ENCODE measurements at places on chromosomes 2 and 18.

- DNase-seq, result no peak
These were observed 418.2 kb upstream of the ZEB2 start for GRCh38 chr2:144937910-144938709.

DNA sequence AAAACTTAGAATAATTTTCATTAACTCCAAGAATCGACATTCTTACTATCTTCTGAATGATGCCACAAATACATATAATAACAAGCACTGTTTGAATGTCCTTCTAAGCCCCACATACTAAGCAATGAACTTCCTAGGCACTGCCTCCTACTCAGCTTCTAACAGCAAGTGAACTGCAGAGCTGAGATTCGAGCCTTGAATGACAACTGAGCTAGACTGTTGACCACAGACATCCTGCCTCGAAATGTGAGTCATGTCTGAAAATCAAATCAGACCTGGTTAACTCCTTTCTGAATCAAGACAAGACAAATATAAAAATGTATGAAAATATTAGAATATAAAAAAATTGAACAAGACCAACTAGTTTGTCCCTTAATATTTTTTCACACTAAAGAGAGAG is 108.1 kb downstream of the MYT1L start:
- DNase-seq, result no peak

DNA sequence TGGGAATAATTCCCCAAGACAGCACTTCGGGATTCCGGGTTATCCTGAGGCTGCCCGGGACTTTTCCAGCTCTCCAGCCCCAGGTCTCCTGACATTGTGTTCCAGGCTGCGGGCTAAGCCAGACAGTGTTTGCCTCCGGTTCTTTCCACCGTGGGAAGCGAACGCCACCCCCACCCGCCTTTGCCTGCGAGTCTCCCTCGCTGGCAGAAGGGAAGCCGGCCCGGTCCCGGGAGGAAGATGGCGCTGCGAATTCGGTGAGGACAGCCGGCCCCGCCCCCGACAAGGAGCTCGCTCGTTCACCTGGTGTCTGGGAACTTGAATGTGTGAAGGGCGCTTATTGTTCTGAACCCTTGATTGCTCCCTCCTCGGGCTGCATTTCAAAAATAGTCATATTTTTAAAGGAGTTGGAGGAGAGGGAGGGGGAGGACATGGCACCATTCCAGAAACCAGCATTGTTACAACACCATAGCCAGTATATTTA is 2.9 kb downstream of the LRATD1 start:
- DNase-seq, result peak; percentile 28

DNA sequence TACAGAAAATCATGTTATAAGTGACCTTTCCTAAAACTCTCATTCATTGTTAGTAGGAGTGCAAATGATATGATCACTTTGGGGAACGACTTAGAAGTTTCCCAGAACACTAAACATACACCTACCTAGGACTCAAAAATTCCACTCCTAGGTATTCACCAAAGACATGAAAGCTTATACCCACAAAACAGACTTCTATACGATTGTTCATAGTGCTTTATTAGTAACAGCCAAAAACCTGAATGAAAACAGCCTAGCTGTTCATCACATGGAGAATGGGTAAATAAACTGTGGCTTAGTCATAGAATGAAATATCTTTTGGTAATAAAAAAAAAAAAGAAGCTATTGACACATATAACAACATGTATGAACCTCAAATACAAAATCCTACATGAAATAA is 8.8 kb downstream of the NOL10 start:
- DNase-seq, result no peak

- DNase-seq, result no peak
These were observed 1186.2 kb upstream of the FAM98A start for GRCh38 chr2:34785206-34785785.

- DNase-seq, result no peak
These were observed 235.4 kb downstream of the EIPR1 start for GRCh38 chr2:3142210-3142609.

DNA sequence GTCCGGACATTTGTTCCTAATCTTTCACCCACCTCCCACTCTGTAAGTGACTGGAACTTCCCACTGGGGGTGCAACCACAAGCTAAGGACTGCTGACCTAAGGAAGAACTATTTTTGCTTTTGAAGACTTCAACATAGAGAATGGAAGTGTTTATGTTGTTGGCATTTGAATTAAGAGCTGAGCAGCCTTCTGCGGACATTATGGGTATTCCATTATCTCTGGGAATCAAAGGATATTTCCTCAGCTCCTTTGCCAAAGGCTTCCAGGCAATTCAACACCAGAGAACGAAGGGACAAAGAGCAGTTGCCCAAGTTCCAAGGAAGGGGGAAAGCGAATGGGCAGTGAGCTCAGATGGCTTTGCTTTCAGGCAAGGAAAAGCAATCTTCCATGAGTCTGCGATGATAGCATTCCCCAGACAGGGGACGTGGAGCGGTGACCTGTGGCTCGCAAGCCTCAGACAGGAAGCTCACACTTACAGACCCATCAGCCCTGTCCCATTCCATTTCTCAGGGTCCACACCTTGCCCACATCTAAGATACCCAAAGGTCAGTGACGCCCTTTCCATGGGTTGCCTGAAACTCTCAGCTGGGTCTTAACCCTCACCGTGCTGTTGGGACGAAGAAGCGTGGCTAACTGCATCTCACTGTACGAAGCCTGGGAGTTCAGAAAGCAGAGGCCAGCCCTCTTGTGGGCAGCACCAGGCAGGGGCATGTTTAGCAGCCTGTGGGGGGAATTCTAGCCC is 116.8 kb downstream of the COPS8 start:
- DNase-seq, result no peak

- no peak for DNase-seq
These were observed 8.2 kb downstream of the ACTR3 start for GRCh38 chr2:113898081-113898480.

DNA sequence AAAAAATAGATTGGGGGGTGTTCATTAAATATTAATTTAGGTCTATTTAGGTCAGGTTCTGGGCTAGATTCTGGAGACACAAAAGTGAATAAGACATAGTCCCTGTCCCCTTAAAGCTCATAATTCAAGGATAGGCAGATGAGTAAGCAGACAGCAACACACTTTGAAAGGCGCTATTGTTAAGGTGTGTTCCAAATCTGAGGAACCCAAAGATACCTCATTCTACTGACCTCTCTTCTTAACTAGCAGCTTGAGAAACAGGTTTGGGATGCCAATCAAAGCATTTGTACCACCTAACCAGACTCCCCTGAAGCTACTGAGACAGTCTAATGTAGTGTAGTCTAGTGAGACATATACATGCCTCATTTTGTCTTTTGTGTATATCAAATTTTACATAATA is 34.8 kb downstream of the SEMA4F start:
- DNase-seq, result no peak

DNA sequence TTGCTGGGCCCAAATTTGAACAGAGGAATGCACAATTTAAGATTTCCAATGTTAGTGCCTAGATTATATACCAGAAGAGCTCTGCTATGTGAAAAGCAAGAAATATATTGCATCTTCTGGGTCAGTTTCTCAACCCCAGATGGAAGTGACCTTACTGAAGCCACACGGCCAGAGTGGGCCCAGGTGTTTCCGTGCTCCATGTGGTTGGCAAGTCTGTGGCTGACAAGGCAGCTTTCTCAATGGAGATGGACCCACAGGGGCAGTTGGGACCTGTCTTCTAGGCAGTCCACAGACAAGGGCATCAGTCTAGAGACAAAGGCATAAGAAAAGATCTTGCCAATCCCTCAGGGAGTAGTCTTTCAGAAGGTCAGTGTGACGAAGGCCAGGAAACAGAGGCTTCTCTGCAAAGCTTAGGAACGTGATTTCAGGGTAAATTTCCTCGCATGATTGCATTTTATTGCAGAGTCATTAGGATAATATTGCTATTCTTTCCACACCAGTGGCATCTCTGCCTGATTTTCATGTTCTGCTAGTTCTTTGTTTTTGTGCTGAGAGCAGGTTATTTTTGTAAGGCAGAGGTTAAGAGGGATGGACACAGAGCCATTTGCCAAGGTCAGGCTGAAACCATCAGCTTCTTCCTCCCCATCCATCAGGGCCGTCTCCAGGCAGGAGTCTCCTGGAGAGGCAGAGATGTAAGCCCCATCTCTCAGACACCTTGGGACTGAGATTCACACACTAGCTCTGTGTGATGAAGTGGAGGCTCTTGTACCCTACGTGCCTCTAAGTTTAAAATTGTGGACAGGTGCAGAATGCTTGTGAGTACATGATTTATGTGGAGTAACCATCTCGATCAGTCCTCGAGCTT is 202.1 kb downstream of the ANKRD30B start:
- DNase-seq, result no peak

GRCh38 chr2:177489719-177490301 is 97.2 kb downstream of the AGPS start:
- no peak for DNase-seq

DNA sequence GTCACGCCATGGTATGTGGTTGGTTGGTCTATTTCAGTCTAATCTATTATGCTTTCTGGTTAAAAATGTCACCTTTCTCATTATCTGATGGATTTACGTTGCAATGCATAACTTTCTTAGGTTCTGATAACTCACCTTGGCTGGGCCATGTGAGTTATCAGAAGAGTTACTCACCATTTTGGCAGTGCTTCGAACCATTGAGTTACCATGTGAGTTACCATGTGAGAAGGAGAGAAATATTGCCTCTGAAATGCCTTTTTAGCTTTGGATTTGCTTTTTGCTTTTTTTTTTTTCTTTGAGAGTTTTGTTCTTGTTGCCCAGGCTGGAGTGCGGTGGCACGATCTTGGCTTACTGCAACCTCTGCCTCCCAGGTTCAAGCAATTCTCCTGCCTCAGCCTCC is 1.6 kb downstream of the SMARCAL1 start:
- DNase-seq, result no peak

DNA sequence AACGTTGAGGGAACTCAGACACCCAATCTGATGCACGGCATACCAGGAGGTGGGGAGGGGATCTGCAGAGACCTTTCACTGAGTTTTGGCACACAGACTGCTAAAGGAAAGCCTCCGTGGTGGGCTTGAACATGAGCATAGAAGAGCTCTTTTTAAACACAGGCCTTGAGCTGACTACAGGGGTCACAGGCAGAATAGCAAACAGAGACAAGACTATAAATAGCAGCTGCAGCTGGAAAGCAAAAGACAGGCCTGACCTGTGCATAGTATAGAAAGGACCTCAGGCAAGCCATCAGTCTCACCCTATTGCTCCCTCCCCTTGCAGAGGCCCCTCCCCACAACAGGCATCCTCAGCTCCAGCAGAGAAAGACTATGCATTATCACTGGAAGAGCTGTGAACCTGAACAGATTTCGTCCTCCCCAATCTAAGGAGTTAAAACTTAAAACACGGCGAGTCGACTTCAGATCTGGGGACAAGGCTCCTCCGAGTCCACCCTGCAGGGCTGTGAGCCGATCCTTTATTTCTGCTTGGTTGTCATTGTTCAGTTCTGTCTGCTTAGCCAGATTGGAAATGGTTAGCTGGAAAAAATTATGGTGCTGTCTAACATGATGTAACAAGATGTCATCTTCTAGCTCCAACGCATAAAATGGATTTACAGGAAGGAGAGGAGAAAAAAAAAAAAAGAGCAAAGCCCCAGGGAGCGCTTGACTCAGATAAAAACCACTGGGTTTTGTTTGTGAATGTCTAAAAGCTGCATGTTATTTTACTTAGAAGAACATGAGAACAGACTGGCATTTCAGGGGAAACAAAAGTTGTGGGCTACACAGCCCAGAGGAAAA is 25.2 kb upstream of the LCLAT1 start:
- no peak for DNase-seq

GRCh38 chr2:232871418-232871834 is 1.4 kb downstream of the SNORC start:
- DNase-seq, result no peak

- no peak for DNase-seq
These were observed 229.9 kb downstream of the AGPS start for GRCh38 chr2:177622521-177622920.

- DNase-seq, result no peak
These were observed 54.1 kb upstream of the MEX3C start for GRCh38 chr18:51251625-51252024.

GRCh38 chr2:172097557-172098131 is 5.1 kb downstream of the DLX2 start:
- DNase-seq, result no peak

DNA sequence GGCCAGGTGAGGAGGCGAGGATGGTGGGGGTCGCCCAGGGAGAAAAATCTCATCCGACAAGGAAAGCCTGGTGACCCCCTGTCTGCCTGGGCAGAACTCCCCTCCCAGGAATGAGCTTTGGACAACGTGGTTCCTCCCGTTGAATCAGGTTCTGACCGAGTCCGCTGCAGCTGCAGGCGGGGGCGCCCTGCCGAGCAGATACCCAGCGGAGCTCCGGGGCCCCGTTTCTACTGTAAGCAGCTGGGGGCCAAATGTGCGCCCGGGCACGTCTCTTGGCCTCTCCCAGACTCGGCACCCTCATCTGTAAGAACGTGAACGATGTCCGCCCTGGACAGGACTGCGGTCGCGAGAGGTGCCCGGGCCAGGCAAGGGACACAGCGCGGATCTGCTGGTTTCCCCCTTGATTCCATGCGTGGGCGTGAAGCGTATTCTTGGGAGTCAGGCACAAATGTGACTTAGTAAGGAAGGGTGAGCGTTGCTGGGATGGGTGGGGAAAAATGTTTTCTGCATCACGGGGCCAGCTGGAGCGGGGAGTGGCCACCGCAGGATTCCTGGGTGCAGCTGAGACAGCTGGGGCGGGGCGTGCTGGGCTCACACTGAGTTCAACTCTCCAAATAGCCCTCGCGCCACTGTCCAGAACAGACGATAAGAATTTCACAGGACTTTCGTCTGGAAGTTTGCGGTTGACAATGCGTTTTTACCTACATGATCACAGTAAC is 20.2 kb upstream of the TUBB6 start:
- no peak for DNase-seq

DNA sequence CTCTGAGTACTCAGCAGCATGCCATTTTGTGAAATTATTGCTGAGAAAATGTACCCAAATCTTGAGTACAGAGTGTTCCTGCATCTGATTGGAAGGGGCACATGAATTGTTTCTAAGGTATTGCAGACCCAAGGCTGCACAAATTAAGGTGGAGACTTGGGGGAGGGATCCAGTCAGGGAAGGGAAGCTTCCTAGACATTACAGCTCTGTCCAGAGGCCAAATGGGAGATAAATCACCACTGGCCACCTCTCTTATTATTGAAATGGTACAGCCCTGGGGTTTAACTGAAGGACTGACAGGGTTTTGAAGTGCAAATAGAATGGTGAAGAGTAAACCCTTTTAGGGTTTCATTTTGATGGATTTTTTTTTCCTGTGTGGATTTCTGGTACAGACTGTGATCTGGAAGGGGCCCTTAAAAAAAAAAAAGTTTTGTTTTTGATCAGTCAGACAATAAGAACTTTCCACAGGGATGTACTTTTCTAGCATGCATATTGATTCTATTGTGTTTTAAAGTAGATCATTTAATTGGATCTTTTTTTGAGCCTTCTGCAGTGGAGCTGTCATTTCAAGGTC is 119.4 kb downstream of the GREB1L start:
- no peak for DNase-seq

DNA sequence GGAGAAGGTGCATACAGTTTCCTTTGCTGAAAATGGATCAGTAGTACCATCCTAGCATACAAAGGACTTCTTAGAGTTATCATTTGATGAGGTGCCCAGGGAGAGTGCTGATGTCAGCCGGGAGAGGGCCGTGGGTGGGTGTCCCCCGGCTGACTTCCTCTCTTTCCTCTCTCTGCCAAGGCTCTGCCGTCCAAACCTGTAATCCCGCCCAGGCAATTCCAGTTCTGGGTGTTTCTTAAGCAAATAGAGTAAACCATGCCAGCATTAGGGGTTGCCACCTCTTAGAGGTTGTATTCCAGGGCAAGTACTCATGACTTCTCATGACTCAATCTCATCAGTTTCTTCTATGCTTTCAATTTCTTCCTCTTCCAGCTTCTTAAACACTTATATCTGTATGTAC is 117.2 kb downstream of the GATA6 start:
- DNase-seq, result no peak

- DNase-seq, result no peak
These were observed 1.3 kb upstream of the IL1R1 start for GRCh38 chr2:102141011-102141943.

All from hypothalamus (tissue), 51 donors.